ENCODE measurements at places on chromosomes 13 and 19. TPM values are rescaled to one million over a fixed set of nuclear protein-coding genes. Genes with fewer than 3 reads are reported as not detected.

The SYCN gene
- polyA plus RNA-seq: not detected

The IRGC gene
- not detected for polyA plus RNA-seq

The ZNF17 gene
- 9.5 TPM for polyA plus RNA-seq

The OXGR1 gene
- polyA plus RNA-seq: 4.3 TPM

The TMEM238 gene
- polyA plus RNA-seq: 0.91 TPM

The MTUS2 gene
- polyA plus RNA-seq: 0.69 TPM

The MAN2B1 gene
- polyA plus RNA-seq: 41.3 TPM

The KLK12 gene
- polyA plus RNA-seq: not detected

DNA sequence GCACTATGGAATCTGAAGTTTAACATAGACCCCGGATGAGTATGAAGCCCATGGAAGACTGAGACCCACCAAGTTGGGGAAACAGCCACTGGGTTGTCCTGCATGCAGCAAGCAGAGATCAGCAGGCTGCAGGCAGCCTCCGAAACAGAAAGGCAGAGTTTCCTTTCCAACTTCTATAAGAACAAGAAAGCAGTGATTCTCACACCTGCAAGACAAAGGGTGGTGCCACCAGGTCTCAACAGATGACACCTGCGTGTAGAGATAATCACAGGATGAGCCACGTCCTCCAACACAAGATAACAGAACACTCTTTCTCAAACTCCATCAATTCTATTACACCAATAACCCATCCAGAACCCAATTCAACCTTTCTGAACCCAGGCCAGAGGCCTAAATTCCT lies 457.9 kb downstream of the FOXO1 start:
- no peak for DNase-seq

DNA sequence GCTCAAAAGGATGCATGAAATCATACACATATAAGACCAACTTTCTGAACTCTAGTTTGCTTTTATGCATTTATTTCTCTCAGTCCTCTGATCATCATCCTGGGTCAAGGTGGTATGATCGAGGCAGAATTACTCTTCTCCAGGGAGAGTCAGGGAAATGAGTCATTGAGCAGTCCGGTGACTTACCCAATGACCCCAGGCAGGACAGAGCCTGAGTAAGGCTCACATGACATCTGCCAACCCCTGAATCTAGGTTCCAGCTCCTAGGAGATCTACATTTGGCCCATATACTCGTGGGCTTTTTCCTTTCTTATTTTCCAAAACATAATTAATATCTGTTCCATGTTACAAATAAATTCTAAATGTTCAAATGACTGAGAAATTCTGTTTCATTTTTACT lies 502.3 kb downstream of the FOXO1 start:
- DNase-seq: no peak

GRCh38 chr19:6471076-6471475 lies 7.0 kb downstream of the CRB3 start:
- no peak for DNase-seq

DNA sequence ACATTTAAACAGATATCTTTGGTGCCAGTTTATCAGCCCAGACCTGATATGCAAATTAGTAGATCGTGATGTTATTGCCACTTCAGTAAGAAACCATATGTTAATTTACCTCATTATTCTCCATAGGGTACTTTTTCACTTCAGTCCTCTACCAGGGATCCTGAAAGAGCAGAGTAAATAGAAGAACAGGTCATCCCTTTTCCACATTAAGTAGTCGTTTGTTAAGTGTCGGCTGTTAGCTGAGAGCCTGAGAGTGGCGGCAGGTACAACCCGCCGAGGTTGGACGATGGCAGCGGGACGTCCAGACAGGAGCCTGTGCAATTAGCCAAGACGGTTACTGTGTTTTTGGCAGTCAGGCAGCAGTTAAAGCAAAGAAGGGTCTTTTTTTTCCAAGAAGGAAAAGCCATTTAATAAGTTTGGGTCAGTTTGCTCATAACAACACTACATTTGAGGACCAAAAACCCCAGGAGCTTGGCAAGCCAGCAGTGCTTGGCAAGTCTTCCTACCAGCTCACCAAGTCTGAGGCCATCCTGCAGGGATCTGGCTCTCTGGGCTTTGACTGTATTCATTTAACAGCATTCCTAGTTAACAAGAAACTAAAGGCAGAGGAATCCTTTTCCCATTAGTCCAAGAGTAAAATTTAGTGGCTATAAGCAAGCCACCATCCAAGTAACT lies 231.8 kb downstream of the SHISA2 start:
- no peak for DNase-seq

DNA sequence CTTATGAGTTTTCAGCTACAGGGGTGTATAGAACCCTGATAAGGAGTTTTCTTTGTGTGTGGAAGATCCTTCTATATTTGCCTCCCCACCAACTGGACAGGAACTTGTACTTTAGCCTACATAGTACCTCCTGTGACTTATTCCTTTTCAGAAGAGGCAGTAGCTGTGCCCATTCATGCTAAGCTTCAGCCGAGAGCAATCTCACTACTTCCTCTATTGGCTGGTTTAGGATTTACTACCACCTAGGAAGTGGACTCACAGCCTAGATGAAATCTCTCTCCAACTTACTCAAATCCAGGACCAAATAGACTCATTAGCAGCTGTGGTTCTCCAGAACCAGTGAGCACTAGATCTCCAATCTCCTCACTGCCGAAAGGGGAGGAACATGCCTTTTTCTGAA lies 2.3 kb upstream of the REX1BD start:
- no peak for DNase-seq

- no peak for DNase-seq
Measured at GRCh38 chr13:68261105-68261504, 1031.0 kb upstream of the PCDH9 start.

DNA sequence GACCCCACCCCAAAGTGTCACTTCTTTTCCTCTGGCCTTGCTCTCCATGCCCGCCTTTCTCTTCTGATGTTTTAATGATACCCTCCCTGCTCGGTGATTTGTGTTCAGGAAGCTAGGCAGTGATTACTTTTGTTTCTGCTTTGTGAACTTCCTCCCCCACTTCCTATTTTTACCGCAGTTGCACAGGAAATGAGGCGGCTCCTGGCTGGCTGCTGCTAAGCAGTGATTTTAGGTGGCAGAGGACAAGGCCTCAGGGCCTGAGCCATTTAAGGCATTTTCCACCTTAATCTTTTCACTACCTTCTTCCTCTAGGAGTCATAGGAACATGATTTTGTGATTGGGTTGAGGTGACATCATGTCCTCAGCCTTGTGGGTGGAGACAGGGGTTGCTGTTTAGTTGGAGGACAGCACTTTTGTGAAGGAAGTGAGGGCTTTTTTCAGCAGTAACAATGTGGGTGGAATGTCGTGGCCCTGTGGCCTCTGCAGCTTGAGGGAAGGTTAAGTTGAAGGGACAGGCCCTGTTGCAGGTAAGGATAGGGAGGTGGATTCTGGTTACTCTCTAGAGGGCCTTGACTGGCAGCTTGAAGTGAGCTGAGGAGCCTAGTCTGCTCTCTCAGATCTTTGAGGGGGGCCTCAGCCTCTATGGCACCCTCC lies 15.7 kb downstream of the GARRE1 start:
- peak; percentile 85 for DNase-seq

DNA sequence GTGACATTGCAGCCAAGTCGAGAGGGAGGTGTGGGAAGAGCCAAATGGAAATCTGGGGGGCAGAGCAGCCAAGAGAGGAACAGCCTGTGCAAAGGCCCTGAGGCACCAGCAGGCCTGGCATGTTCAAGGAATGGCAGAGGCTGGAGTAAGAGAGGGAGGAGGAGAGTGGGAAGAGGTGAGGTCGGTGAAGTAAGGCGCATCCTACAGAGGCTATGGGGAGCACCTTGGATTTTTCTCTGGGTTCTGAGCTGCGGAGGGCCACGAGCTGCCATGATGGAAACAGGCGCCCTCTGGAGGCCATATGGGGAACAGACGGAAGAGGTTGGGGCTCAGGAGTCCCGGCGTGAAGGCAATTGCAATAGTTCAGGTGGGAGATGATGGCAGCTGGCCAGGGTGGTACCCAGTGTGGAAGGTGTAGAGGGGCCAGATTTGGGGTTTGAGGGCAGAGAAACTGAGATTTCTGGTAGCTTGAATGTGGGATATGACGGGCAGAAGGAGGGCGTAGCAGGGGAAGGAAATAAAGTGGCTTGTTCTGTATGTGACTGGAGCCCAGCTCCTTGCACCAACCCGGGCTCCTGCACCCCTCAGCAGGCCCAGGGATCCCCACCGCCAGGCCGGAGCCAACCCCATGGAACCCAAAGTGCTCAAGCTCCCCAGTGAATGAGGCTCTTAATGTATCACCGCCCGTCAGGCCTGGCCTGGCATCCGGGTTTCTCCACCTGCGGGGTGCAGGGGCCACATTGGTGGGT lies 20.5 kb upstream of the STRN4 start:
- DNase-seq: no peak

GRCh38 chr13:107138486-107138885 lies 570.5 kb upstream of the ARGLU1 start:
- DNase-seq: no peak

DNA sequence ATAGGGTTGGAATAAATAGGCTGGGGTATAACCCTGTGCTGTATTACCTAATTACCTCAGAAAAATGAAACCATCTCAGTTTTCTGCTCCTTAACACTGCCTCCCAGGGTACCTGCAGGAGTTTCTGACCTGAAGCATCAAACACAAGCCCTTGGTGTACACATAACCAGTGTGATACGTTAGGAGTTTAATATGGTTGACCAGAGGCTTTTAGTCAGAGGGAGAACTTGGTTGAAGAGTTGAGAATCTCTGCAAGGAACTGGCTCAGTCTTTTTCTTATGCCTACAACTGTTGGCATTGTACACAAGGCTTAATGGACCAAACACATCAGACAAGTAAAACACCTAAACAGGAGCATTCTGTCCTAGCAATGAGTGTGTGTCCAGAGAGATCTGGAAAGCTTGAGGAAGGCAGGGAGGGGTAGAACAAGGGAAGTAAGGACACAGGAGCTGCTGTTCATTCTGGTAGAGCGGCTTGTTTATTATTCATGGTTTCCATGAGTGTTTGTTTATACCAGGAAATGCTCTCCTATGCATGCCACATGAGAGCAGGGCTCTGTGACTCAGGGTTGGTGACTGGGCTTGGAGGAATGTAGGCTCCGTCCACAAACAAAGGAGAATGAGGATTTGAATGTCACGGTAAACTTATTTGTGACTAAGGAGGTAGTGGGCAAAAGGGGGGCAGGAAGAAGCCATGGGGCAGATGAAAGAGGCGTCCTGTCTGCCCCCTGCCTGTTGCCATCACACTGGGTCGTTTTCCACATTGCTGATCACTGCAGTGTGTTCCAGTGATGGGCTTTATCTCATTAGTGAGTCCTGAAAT lies 11.9 kb upstream of the SPATA13 start:
- peak; percentile 57 for DNase-seq

- peak; percentile 68 for DNase-seq
Measured at GRCh38 chr19:18939922-18940768, 872 bp downstream of the HOMER3 start.

- no peak for DNase-seq
Measured at GRCh38 chr13:100129605-100130004, 40.7 kb downstream of the PCCA start.

DNA sequence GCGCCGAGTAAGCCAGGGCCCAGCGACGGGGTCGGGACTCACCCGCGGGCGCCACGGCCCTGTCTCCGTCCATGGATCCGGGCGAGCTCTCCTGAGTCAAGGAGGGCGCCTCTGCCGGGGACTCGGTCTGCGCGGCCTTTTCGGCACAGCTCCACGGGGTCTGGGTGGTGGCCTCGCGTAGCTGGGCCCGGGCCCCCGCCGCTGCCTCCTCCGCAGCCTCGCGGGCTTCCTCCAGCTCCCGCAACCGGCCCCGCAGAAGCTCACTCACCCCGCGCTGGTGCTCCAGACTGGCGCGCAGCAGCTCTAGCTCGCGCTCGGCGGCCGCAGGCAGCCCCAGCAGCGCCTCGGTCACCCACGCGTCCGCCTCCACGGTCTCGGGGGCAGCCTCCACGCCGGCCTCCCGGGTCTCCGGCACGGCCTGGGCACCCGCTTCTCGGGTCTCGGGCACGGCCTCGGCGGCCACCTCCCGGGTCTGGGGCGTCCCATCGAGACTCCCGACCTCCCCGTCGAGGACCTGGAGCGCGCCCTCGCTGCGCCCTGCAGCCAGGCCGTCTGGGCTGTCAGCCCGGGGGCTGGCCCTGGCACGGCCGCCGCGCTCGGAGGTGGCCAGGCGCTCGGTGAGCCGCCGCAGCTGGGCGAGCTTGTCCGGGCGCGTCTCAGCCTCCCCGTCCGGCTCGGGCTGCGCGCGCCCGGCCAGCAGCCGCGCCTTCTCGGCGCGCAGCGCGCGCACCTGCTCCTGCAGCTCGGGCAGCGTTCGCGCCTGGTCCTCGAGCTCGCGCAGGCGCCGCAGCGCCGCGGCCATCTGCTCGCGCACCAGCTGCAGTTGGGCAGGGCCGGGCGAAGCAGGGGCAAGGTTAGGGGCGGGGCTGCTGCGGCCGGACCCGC lies 8.4 kb downstream of the KANK3 start:
- peak; percentile 68 for DNase-seq

DNA sequence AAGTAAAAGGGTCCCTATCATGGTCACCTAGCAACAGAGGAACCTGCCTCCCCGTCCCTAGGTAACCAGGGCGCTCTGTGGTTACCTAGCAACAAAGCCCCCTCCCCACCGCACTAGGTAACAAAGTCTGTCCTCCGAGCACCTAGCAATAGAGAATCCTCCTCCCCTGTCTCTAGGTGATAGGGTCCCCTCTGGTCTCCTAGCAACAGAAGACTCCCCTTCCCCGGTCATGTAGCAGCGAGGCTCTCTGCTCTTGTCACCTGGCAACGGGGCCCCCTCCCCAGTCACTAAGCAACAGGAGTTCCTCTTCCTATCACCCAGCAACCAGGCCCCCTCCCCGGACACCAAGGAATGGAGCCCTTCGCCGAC lies 307 bp downstream of the JOSD2 start:
- DNase-seq: peak; percentile 86

DNA sequence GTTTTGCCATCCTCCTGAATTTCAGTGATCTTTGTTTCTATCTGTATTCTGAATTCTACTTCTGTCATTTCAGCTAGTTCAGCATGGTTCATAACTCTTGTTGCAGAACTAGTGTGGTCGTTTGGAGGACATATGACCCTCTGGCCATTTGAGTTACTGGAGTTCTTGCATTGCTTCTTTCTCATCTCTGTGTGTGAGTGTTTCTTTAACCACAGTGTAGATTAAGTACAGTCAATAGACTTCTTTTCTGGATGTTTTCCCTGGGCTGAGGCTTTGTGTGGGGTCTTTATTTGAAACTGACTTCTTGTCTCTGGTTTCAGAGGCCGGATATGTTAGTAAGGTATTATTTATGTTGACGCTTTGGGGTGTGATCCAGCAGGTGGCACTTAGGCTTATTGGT lies 14.7 kb downstream of the IGFL2 start:
- no peak for DNase-seq

GRCh38 chr13:110285991-110286832 lies 20.7 kb downstream of the COL4A1 start:
- DNase-seq: no peak
